NCI-H1436 (cell line): ENCODE measurements at places on chromosomes 6 and 20.

GRCh38 chr6:157143171-157143889 lies 180.0 kb downstream of the TMEM242 start:
- no peak for DNase-seq

DNA sequence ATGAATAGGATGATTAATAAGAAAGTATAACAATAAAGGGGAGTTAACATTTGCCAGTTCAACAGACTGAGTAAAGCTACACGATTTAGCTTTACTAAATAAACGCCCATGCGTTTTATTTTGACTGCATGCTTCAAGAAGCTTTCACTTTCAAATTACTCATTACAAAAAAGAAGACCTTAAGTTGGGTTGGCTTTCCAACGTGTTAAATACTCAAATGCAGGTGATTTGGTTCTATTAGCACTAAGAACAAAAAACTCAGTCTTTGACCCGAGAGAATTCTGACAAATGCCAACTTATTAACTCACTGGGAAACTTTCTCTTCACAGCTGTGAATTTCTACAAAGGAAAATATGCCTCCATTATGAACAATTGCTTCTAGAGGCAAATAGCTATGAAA lies 24.8 kb downstream of the RNF146 start:
- DNase-seq = no peak

DNA sequence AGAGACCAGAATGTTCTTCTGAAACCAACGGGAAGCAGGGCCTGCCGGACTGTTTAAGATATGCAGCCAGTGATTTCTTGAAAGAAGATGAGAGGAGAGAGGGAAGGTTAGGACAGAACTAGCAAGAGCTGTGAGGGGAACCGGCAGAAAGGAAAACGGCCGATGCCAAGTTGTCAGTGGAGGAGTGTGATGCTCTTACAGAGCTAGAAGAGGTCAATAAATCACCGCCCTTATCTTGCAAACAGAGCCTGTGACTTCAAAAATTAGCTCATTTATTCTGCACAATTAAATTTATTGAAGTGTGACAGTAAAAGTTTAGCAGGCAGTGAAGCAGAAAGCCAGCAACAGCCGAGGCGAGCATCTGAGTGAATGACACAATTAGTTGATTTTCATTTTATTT lies 509.5 kb upstream of the ID4 start:
- no peak for DNase-seq

- no peak for DNase-seq
These were observed 13.3 kb upstream of the THBS2 start for GRCh38 chr6:169266746-169267591.

- DNase-seq = no peak
These were observed at the start of gene SULF2 for GRCh38 chr20:47785311-47785853. SULF2 (minus strand) TSS chr20:47785481; CDS start chr20:47757363, 28,118 bp downstream.

DNA sequence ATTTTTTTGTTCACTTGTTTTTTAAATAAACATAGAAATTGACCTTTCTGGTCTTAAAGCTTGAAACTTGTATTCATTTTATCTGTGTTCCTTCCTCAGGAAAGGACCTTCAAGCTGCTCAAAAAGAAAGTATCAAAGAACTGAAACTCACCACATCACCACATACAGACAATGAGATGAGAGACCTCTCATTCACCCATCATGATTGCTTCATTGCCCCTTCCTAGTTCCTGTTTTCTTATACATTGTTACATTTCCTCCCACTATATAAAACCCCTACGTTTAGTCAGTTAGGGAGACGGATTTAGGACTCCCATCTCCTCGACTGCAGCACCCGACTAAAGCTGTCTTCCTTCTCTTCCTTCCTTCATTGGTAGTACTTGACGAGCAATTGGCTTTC lies 180.5 kb upstream of the OPRM1 start:
- no peak for DNase-seq

DNA sequence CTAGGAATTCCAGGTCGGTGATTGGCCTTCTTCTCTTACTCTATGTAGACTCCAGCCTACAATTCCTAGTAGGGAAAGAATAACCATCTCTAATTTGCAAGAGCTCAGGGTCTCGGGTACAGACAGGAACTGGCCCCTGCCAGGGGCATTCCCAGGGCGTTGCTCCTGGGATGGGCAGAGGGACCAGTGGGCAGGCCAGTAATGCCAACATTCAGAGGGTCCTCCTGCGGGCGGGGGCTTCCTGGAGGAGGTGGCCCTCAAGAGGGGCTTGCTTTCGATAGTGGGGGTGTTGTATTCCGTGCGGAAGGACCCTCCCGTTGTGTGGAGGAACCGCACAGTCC lies 129.8 kb upstream of the PRND start:
- DNase-seq = no peak

GRCh38 chr6:97097068-97098047 lies 172.8 kb downstream of the KLHL32 start:
- DNase-seq = peak; percentile 38

GRCh38 chr20:20138301-20139064 lies 86.2 kb downstream of the CFAP61 start:
- no peak for DNase-seq

GRCh38 chr6:41524634-41525011 lies 21.6 kb upstream of the FOXP4 start:
- no peak for DNase-seq

GRCh38 chr6:139699335-139699734 lies 324.9 kb upstream of the CITED2 start:
- DNase-seq = no peak

DNA sequence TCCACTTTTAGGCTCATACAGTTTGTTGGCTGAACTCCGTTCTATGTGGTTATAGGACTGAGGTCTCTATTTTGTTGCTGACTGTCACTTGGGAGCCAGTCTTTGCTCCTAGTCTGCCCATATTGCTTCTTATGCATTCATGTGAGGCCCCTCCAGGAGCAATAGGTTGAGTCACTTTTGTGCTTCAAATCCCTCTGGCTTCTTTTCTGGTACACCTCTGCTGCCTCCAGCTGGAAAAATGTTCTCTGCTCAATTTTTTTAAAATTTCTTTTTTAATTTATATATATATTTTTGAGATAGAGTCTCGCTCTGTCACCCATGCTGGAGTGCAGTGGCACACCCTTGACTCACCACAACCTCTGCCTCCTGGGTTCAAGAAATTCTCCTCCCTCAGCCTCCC lies 42.7 kb upstream of the NOX3 start:
- no peak for DNase-seq

- no peak for DNase-seq
These were observed 584 bp downstream of the MTCH1 start for GRCh38 chr6:36985417-36985807.

GRCh38 chr20:39290575-39290974 lies 328.4 kb downstream of the DHX35 start:
- no peak for DNase-seq

GRCh38 chr6:134521116-134521501 lies 203.2 kb upstream of the SGK1 start:
- DNase-seq = no peak

- DNase-seq = no peak
These were observed 84.5 kb downstream of the GJA10 start for GRCh38 chr6:89978749-89979145.

- no peak for DNase-seq
These were observed 231.2 kb downstream of the ADGB start for GRCh38 chr6:146829792-146830565.

GRCh38 chr6:75906871-75907270 lies 157.8 kb downstream of the MYO6 start:
- DNase-seq = no peak

- no peak for DNase-seq
These were observed 73.0 kb downstream of the SHPRH start for GRCh38 chr6:145891126-145891525.

- DNase-seq = no peak
These were observed 104.4 kb upstream of the LAMP5 start for GRCh38 chr20:9409981-9410380.

DNA sequence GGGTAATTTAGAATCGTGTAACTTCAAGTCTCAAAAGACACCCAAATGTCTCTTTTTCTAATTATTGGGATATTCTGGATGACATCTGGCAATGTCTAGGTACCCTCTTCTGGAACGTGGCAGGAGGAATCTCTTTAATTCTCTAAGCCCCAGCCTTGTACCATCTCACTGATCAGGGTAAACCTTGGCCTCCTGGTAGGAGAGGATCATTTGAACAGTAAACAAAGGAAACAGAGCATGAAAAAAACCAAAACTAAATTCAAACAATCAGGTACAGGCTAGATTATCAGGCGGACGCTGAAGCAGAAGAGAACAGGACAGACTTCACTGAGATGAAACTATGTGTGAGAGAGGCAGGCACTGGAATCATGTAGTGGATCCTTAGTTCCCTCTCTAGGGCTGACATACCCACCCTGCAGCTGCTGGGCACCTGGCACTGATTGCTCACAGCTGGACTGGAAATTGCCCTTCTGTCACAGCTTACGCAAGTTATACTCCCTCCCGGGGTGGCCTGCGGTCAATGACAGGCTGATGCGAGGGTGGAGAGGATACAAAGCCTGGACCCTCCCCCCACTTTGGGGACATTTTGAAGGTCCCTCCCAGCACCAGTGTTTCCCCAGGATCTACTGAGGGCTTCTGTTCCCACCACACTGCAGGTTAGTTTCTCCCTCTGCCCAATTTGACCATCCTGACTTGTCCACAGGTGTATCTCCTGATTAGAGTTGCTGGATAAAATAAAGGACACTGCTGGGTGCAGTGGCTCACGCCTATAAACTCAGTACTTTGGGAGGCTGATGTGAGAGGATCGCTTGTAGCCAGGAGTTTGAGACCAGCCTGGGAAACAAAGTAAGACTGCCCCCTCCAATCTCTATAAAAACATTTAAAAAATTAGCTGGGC lies 20.6 kb upstream of the ZBTB24 start:
- no peak for DNase-seq

DNA sequence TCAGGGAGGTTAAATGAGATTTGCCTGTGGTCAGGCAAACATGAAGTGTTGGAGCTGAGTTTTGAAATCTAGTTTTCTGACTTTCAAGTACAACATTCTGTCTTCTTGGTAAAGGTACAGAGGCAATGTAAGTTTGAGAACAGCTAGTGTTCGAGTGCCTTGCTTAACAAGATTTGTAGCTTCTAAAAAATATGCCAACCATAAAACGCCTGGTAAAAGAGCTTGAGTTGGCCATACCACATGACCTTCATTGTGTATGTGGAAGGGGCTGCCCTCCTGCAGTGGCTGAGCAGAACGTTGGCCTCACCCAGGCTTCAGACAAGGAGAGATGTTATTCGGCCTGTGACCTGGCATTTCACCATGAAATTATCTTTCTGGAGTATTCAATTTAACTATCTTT lies 86.5 kb downstream of the MAP7 start:
- DNase-seq = no peak

DNA sequence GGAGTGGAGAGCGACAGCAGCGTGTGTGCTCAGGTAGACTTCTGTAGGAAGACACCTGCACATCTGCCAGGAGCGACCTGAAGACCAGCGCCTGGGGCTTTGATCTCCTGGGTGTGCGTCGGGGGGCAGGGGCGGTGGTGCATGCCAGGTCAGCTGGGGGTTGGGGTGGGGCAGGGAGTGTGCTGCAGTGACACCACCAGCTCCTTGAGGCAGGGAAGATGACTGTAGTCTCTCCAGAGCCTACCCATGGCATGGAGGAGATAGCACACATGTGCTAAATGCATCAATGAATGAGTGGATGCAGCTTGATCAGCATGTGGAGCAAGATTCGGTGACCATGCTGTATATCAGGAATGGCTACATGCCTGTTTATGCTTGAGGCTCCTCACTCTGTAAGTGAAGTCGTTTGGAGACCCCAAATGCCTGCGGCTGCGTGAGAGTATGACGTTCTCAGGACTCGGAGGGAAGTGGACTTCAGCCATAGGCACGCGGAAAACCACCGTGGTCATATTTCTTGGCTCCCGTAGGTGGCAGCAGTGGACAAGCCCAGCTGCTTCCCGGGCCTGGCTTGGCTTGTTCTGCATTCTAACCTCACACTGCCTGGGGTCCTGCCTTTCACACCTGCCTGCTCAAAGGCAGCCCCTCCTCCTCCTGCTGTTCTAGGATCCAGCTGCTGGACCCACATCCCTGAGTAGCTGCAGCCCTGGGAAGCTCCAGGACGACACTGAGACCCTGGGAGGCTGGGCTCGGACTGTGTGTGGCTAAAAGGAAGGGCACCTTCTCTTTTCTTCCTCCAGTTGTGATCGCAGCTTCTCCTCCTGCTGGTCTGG lies 39.4 kb upstream of the KCNK16 start:
- peak; percentile 39 for DNase-seq

DNA sequence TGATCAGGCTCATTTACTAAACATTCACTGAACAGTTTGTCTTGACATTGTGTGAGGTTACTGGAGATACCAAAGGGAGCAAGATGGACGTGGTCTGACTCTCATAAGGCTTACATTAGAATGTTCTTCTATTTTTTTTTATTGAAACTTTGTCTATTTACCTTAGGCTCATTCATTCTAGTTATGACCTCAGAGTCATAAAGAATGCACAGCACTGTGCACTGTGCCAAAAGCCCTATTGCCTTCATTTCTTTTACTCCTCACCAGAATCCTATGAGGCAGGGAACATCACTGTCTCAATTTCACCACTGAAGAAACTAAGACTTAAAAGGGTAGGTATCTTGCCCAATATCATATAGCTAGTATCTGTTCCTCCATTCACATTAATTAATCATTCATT lies 94.5 kb downstream of the MAP3K7 start:
- DNase-seq = no peak

DNA sequence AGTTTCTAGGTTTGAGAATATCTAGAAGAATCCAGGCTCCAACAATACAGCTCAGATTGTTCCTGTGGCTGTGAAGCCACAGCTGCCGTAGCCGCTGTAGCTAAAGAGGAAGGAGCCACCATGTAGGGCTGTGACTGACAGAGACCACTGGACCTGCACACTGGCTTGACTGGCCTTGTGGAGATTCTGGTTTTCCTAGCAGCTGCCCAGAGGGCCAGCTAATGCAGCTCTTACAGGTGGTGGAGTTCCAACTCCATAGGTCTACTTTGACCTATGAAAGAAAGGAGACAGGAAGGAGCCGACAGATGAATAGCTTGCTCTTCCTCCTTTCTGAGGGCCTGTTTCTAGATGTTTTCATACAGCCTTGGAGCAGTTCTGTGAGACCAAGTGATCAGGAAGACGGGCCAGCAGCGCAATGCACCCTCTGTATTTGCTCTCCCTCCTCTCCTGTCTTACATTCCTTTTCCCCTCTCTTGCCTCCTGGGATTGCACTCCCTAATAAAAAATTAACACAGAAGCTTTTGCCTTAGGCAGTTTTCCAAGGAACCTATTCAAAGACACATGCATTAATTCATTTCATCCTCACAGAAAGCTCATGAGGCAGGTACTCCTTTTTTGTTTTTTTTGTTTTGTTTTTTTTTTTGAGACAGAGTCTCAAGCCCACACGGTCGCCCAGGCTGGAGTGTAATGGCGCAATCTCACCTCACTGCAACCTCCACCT lies 51.8 kb upstream of the MYB start:
- no peak for DNase-seq

GRCh38 chr6:85678026-85678601 lies 35.4 kb upstream of the SYNCRIP start:
- no peak for DNase-seq

- DNase-seq = peak; percentile 7
These were observed 12.8 kb downstream of the ME1 start for GRCh38 chr6:83417880-83418663.

DNA sequence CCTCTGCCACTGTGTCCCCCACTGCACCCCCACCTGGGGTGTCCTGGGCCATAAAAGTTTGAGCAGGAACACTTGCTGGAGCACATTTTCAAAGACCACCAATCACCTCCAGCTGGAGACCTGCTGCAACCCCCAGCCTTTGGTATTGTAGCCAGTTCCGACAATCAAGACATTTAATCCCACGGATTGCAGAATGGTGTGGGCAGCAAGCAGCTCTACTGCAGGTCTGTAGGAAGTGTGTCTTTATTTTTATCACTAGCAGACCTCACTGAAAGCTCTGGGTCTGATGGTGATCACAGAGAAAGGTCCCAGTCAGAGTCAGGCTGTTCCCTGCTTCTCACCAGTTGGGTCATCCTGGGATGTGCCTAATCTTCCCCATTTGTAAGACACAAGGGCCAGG lies 167.1 kb upstream of the ECI2 start:
- DNase-seq = no peak
